ENCODE measurements at places on chromosomes 2 and 18. TPM values are rescaled to one million over a fixed set of nuclear protein-coding genes. Genes with fewer than 3 reads are reported as not detected.

The KIDINS220 gene
- 91.7 TPM for total RNA-seq

The NOSTRIN gene
- not detected for total RNA-seq

The TMEM37 gene
- total RNA-seq = 2.6 TPM

The LDLRAD4 gene
- total RNA-seq = not detected

DNA sequence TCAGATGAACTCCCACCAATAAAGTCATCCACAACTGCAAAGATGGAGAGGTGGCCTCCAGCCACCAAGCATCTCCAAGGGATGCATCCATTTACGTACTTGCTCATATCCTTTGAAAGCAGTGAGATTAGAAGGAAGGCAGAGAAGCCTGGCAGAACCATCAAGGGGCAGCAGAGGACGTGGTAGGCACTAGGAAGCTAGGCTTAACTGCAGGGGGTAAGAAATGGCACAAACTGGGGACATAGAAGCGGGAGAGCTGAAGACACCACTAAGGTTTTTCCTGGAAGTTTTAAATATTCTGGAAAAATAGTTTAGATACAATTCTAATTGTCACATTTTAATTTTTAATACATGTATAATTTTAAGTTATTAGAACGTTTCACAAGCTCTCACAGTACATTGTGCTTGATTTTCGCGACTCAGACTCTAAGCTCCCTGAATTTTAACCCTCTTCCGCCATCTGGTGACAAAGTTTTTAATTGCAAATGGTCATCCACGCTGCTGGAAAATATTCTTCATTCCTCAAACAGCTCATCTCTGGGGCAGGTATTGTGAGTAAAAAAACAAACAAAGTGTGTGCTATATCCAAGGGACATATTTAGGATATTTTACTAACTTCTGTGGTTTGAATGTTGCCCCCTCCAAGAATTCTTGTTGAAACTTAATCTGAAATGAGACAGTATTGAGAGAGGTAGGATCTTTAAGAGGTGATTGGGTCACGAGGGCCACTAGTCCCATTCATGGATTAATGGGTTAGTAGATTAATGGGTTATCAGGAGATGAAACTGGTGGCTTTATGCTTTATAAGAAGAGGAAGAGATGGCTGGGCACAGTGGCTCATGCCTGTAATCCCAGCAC is 1.6 kb upstream of the PSTPIP2 start:
- DNase-seq = peak; percentile 48

DNA sequence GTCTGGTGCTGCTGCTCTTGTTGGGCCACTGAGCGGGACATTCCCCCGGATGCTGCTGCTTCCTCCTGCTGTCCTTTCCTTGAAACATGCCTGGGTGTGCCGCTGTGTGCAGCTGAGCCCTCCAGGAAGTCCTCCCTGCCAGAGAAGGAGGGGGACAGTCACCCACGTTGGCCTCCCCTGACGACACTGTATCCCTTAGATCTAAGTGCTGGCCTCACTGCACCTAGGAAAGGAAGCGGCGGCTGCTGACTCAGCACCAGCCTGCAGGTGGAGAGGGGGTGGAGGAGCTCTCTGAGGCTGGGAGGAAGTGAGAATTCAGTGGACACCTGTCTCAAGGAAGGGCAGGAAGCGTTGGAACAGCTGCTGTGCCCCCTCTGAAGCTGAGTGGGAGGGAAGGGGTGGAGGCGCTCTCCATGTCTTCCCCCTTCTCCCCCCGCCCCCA is 239.8 kb downstream of the HAUS1 start:
- no peak for DNase-seq

DNA sequence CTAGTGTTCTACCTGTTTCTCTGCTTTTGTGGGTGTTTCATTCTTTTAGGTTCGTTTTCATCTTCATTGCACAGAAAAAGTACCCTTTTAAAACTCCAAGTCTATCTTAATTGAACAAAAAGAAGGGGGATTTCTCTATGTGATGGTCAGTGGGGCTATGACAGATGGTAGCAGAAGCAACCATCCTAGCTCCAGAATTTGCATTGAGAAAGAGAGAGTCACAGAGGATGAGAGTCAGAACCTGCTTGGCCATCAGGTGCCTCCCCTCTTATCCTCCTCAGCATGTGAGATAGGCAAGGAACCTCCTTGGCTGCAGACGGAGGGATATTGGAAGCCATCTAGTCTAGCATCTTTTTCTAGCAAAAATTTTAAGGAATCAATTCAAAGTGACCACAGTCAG is 398.0 kb upstream of the DCC start:
- no peak for DNase-seq

DNA sequence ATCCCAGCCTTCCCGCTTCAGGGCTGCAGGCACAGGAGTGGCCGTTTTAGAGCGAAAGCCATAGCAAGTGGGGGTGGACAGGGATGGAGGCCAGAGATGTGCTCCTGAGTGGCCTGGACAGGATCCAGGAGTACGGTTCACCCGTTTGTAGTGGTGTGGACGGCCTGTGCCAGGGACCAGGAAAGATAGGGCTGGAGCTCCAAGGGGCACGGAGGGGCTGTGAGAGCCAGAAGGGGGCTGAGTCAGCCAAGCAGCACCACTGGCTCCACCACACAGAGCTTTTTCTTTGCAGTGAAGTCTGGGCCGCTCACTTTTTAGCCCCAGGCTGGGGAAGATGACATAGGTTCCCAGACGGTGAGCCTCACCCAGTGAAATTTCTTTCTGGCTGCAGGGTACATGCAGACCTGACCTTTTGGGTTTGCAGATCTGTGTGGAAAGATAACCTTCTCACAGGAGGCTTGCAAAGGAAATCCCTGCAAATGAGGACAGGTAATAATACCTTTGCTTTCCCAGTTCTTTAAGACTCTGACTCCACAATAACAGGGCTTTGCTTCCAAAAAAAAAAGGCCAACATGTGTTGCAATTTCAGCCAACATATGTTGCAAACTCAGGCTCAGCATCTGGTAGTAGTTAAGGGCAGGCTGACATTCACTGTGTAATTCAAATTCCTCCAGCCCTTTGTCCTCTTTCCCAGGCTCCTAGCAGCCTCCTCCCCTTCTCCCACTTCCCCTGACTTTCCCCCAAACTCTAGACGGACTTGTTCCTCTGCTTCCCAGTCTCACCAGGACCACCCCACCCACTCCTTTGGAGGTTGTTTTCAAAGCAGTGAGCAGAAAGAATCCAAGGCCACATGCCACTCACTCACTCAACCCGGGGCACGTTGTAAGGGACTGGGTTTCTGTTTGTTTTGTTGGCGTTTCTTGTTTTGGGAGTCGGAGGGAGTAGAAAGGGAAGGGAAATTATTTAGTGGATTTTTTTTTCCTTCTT is 20.3 kb upstream of the LAPTM4A start:
- DNase-seq = peak; percentile 99

DNA sequence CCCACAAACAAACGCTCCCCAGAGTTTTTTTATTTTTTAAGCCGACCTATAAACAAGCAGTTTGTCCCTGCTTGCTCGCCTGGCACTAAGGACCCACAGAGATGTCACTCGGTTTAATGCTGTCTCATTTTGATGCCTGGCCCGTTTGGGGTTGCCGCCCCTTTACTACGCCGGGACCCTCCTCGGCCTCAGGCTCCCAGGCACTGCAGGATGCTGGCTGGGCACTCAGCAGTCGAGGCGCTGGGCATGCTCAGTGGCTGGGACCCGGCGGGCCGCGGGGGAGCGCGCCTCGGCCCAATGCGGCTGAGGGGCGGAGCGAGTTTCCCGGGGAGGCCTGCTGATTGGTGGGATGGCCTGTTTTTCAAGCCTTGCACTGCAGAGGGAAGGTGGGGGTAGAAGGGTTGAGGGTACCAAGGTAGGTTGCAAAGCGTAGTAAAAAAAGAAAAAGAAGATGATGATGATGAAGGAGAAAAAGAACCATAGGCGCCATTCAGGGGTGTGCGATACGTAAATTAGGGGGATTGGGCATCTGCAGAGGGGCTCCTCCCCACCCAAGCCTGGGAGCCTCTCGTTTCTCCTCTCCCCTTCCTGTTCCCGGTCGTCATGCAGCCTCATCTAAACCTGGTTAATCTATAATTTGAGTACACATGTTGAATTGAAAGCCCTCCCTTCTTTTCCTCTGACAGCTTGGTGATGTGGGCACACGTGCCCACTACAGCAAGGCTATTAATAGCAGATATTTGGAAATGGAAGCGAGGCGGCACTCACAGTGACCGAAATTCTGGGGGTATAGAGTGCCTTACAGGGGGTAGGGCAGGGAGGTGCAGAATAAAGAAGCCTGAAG is 1.5 kb upstream of the IRS1 start:
- DNase-seq = peak; percentile 79

All from fibroblast of lung (primary cell).